Activated T-cell treated with anti-CD3 and anti-CD28 coated beads, Interleukin-2, amount 50 U/mL, for 72 hours (primary cell): ENCODE measurements at places on chromosomes 6 and 20. TPM values are rescaled to one million over a fixed set of nuclear protein-coding genes. Genes with fewer than 3 reads are reported as not detected.

The BAK1 gene
- total RNA-seq: 54.9 TPM

The COL10A1 gene
- not detected for total RNA-seq

The PDE10A gene
- not detected for total RNA-seq

The NFATC2 gene
- total RNA-seq: 39.9 TPM

The DSE gene
- total RNA-seq: 8.5 TPM

The ADGB gene
- total RNA-seq: 0.14 TPM

The NRSN1 gene
- not detected for total RNA-seq

The TNFRSF21 gene
- total RNA-seq: 4.3 TPM

The PRSS16 gene
- total RNA-seq: 5.6 TPM

The FAM83C gene
- total RNA-seq: not detected

The BPIFB1 gene
- total RNA-seq: not detected

The BCAS1 gene
- not detected for total RNA-seq

The MYB gene
- total RNA-seq: 91.4 TPM

The SLC4A11 gene
- 0.53 TPM for total RNA-seq

The OLIG3 gene
- total RNA-seq: 0.35 TPM

The BPIFB4 gene
- not detected for total RNA-seq

The RGS19 gene
- total RNA-seq: 40.0 TPM

The GRM1 gene
- not detected for total RNA-seq

The C20orf204 gene
- total RNA-seq: 35.6 TPM

The ACTR5 gene
- 8.2 TPM for total RNA-seq

The COL21A1 gene
- not detected for total RNA-seq

The LAMA4 gene
- total RNA-seq: 0.14 TPM

The MYLK2 gene
- total RNA-seq: 0.53 TPM

The PSORS1C2 gene
- total RNA-seq: not detected

The FILIP1 gene
- total RNA-seq: not detected

The RBM24 gene
- not detected for total RNA-seq

The RRAGD gene
- total RNA-seq: 11.8 TPM

The PSMG4 gene
- 21.8 TPM for total RNA-seq

The PROKR2 gene
- total RNA-seq: not detected

The MDFI gene
- not detected for total RNA-seq

The CRYBG1 gene
- 37.4 TPM for total RNA-seq

The MUC21 gene
- not detected for total RNA-seq

The C20orf141 gene
- total RNA-seq: not detected

The BANF2 gene
- total RNA-seq: not detected

The DNMT3B gene
- total RNA-seq: 3.2 TPM

The CD109 gene
- total RNA-seq: 14.9 TPM

The UBE2C gene
- 171 TPM for total RNA-seq

The DEFB124 gene
- not detected for total RNA-seq

The TRPC4AP gene
- total RNA-seq: 72.8 TPM

The GPR63 gene
- 1.5 TPM for total RNA-seq

The DNAAF9 gene
- total RNA-seq: 3.7 TPM

The SIRPD gene
- total RNA-seq: not detected

The CGAS gene
- total RNA-seq: 26.9 TPM

The NRN1 gene
- total RNA-seq: 2.5 TPM

The TGM2 gene
- 0.23 TPM for total RNA-seq

The CCHCR1 gene
- 64.2 TPM for total RNA-seq

The HLA-DQB2 gene
- 0.60 TPM for total RNA-seq

The DAAM2 gene
- not detected for total RNA-seq

The CLPSL2 gene
- not detected for total RNA-seq

The PRR18 gene
- not detected for total RNA-seq

The PNISR gene
- total RNA-seq: 192 TPM

The SMOC2 gene
- total RNA-seq: not detected

The ROS1 gene
- not detected for total RNA-seq

The SGK2 gene
- 1.7 TPM for total RNA-seq
